Activated effector memory CD4-positive, alpha-beta T cell treated with anti-CD3 and anti-CD28 coated beads, Interleukin-2, amount 50 U/mL, for 16 hours (primary cell): ENCODE measurements at places on chromosomes 4 and X.

GRCh38 chr4:78061939-78062570, 4.9 kb downstream of the FRAS1 start:
- DNase-seq: no peak

- DNase-seq: no peak
Measured at GRCh38 chr4:185729391-185729804, 82.6 kb downstream of the SORBS2 start.

- DNase-seq: no peak
Measured at GRCh38 chr4:56424697-56425514, 10.5 kb downstream of the PPAT start.

DNA sequence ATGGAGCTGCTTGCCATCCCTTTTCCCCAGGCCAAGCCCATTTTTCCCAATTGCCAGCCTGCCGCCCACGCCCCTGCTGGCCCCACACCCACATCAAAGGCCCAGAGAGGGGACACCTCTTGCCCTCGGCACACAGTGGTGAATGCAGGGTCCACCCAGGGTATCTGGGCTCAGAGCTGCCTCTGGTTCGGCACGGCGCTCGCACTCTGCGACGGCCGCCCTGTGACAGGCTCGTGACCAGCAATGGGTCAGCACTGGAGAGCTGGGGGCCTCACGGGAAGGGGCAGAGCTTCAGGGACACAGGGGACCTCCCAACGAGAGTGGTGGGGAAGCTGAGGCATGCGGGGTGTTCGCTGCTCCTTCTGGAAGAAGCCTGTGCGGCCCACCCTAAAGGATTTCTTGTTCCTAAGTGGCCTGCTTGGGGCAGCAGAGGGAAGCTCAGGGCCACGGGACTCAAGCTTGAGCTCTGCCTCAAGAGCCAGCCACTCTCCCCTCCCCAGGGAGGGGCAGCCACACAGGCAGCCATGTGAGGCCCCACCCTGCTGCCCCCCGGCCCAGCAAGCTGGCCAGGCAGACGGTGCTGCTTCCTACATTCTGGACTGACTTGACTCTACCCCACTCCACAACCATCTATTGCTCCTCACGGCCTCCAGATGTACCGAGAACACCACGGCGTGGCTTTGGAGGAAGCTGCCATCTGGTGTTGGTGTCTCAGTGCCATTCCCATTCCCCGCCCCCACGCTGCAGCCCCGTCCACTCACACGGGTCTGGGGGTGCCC, 73.7 kb downstream of the ABLIM2 start:
- DNase-seq: no peak

DNA sequence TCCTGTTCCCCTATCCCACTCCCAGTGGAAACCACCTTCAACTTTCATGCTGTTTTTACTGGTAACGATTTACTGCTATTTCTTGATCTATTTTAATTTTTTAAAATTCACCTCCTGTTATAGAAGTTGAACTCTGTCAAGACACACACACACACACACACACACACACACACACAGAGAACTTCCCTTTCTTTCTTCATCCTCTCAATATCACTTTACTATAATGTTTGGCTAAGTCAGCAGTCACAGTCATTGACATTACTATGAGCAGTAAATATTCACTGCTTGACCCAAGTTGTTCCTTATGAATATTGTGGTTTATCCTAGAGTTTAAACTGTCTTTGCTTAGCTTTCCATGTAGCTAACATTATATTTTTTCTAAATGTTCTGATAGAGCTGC, 24.0 kb upstream of the SGMS2 start:
- DNase-seq: no peak

DNA sequence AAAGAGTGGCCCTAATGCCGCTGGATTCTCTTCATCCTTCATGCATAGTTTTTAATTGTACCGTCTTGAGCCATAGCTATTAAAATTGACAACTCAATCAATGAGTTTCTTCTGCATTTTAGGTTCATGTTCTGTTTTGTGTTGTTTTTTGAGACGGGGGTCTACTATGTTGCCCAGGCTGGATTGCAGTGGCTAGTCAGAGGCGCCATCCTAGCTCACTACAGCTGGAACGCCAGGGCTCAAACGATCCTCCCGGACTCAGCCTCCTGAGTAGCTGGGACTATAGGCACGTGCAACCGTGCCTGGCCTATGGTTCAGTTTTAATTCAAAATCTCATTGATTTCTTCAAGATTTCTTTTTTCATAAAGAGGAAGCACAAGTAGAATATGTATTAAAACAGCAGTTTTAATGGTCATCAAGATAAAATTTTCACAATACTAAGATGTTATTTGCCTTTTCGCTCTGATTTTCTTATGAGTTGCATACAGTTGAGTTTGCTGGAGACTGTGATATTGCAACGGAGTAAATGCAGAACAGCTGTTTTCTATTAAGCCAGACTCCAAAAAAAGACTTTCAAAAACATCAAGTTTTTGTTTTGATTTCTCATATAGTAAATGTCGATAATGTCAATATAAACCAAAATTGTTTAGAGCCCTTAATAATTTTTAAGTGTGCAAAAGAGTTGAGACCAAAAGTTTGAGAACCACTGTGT, 1.1 kb upstream of the STX18 start:
- no peak for DNase-seq

- DNase-seq: peak; percentile 67
Measured at GRCh38 chrX:70444326-70444945, at the start of gene DLG3. TSS of gene DLG3 (plus strand) at chrX:70444835. CDS start at chrX:70445202, 367 bp downstream.

DNA sequence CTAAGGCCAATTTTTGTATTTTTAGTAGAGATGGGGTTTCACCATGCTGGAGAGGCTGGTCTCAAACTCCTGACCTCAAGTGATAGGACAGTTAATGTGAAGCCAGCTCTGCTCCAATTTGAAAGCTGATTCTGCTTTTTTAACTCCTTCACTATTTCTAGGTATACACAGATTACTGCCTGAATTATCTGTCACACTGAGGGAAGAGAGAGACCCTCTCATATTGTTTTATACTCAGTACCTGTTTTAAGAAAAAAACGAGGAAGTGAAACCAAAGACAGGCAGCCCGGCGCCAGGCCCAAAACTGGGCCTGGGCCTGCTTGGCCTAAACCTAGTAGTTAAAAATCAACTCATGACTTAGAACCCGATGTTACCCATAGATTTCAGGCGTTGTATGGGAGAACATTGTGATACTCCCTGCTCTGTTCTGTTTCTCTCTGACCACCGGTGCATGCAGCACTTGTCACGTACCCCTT, 1601.5 kb upstream of the PCDH10 start:
- no peak for DNase-seq

GRCh38 chr4:152460488-152460887, 75.4 kb downstream of the FBXW7 start:
- no peak for DNase-seq

DNA sequence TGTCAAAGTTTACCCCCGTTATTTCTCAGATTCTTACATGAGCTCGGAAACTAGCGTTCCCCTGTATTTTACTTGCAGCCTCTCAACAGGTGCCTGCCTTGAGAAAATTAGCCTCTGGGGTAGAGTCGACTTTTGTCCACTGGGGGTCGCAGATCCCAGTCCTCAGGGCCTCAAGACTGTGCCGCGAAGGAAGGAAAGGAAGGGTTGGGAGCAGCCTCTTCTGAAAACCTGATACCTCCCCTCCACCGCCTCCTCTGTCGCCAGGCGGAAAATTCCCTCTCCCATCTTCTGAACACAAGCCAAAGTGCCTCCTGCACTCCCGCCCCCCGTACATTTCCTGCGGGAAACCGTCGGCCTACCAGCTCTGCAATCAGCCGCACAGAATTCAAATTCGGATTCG, 44.4 kb upstream of the TMSB15B start:
- DNase-seq: peak; percentile 78

GRCh38 chrX:57905141-57905540, 5.1 kb downstream of the ZXDA start:
- DNase-seq: no peak

- DNase-seq: no peak
Measured at GRCh38 chr4:125522992-125523391, 208.2 kb downstream of the FAT4 start.

GRCh38 chrX:67892401-67892800, 348.6 kb downstream of the AR start:
- no peak for DNase-seq

- DNase-seq: no peak
Measured at GRCh38 chrX:8907688-8908087, 106.5 kb upstream of the FAM9A start.

- DNase-seq: no peak
Measured at GRCh38 chr4:38386005-38386551, 277.9 kb upstream of the KLF3 start.

DNA sequence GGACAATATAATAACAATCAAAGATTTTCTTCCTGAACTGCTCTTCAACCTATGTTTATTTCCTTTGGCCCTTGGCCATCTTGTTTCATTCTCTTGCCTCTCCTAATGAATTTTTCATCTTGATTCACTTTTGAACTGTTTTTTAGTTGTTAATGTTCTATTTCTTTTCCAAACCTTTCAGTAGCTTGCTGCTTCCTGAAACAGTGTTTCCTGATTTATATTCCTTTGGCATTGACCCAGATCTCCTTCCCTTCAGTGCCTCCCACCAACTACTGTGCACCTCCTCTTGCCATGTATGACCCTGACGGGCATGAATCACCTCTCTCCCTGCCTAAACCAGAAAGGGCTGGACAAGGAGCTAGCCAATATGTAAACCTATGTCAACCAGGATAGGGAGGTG, 25.6 kb upstream of the SPP1 start:
- no peak for DNase-seq

DNA sequence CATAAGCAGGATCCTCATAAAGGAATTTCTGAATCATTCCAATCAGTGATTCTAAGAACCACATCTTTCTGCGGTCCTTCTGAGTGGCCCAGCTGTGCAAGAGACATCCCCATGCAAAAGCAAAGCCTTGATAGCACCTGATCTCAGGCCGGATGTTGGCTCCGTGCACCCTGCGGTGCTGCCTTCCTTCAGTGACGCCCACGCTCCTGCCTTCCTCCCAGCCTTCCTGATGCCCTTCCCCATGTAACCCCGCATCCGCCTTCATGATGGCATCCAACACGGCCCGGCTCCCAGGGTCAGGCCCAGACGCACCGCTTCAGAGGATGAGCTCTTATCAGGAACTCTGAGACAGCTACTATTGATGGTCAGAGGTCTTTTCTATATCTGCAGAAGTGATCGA, 20.4 kb upstream of the CYP4V2 start:
- no peak for DNase-seq

DNA sequence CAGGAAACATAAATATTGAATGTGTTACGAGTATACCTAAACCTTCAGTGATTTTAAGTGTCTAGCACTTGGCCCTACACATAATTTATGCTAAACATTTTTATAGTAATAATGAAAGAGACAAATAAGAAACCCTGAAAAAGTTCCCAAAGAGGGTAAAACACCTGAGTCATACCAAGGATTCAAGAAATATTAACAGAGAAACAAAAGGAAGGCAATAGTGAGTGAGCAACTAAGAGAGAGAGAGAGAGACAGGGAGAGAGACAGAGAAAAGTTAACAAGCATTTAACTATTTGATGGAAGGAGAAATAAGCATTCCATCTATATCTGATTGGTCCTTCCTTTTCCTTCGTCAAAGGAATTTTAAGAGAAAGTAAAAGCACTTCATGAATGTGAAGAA, 743.6 kb upstream of the POU3F4 start:
- DNase-seq: no peak

DNA sequence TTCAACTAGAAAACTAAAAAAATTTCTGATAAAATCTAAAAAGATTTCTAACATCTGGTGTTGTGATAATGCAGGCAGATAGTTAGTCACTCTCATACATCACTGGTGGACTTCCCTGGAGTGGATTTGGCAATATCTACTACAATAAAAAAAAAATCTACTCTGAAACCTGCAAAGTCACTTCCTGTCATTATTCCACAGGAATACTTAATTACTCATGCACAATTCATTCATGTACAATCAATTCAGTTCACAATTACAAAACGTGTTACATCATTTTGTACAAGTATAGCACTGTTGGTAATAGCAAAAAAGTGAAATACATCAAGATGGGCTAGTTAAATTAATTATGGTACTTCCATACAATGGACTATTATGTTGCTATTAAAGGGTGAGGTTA, 16.5 kb upstream of the RHOH start:
- DNase-seq: no peak

- no peak for DNase-seq
Measured at GRCh38 chrX:110182865-110183264, 135.0 kb downstream of the AMMECR1 start.

- DNase-seq: peak; percentile 73
Measured at GRCh38 chr4:147019091-147019490, 73.4 kb upstream of the TTC29 start.

GRCh38 chr4:88809101-88809500, 111.5 kb upstream of the NAP1L5 start:
- no peak for DNase-seq

DNA sequence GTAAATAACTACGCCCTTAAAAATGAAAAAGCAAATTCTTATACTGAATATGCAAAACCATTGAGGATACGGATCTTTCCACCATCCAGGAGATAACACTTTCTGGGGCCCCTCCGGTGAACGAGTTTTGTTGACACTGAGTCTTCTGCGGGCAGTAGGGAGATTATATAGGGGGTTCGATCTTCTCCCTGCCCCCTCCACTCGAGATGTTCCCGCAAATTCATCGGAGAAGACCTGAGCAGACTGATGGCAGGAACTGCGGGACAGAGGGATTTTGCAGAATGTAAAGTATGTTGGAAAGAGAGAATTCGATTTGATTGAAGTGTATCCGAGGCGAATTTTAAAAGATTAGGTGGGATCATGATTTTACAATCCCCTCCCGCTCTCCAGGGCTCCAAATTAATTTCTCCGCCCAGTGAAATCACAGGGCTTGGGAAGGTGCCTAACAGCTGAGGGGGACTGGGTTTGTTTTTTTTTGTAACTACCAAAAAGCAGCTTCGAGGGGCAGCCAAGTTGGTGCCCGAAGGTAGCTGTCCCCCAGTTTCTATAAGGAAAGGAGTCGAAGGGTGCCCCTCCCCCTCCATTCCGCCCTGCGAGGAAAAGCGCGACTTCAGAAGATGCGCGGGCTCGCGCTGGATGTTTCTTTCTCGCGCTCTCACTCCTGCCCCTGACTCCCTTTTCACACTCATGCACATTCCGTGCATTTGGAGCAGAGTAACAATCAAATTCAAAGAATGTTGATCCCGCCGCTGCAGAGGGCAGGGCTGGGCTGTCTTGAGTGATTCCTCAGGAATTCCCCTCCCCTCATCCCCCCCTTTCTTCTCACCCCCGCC, 1.2 kb downstream of the TMEM255A start:
- peak; percentile 62 for DNase-seq

- no peak for DNase-seq
Measured at GRCh38 chr4:151223465-151223864, 53.5 kb upstream of the PRSS48 start.
